ENCODE measurements at places on chromosomes 3 and 15.

DNA sequence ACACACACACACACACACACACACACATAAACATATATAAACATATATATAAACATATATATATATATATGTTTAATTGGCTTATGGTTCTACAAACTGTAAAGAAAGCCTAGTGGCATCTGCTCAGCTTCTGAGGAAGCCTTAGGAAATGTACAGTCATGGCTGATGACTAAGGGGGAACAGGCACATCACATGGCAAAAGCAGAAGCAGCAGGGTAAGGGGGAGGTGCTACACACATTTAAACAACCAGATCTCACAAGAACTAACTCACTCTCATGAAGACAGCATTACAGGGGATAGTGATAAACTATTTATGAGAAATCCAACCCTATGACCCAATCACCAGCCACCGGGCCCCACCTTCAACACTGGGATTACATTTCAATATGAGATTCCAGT, 922.9 kb downstream of the SI start:
- peak; percentile 3 for DNase-seq

- DNase-seq, result peak; percentile 99
These were observed 67.8 kb downstream of the BDH1 start for GRCh38 chr3:197487911-197488391.

GRCh38 chr3:180870008-180870699, 42.3 kb upstream of the FXR1 start:
- DNase-seq, result no peak

- DNase-seq, result no peak
These were observed 83.9 kb upstream of the MYO5C start for GRCh38 chr15:52379395-52380106.

- DNase-seq, result no peak
These were observed 15.7 kb downstream of the UQCC5 start for GRCh38 chr3:52552089-52552488.

GRCh38 chr3:161637559-161637958, 141.0 kb downstream of the OTOL1 start:
- no peak for DNase-seq

DNA sequence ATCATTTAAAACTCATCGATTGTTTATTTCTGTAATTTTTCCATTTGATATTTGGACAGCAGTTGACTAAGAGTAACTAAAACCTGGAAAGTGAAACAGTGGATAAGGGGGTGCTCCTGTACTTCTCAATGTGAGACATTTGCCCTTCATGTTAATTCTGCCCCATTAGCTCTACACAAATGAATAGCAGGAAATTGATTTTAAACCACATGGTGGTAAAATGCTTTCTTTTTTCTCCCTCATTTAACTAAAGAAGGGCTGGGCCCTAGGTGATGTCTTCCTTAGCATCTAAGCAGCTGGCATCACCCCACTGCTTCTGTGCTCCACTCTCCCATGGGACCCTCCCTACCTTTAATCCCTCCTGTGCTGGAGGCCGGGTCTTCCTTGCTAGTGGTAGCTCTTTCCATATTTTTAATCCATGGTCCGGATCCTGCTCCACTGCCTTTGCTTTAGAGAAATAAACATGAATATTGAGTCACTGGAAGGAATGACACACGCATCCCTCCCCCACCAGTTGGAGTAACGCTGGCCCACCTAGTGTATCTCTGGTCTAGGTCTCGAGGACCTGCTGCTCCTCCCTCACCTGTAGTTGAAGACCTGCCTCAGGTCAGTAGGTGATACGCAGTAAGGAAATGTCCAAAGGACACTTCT, 30.2 kb upstream of the LAMP3 start:
- DNase-seq, result peak; percentile 44

- DNase-seq, result peak; percentile 40
These were observed 46.8 kb downstream of the CHST2 start for GRCh38 chr3:143166376-143166775.

GRCh38 chr3:105515372-105515771, 148.7 kb downstream of the ALCAM start:
- no peak for DNase-seq

DNA sequence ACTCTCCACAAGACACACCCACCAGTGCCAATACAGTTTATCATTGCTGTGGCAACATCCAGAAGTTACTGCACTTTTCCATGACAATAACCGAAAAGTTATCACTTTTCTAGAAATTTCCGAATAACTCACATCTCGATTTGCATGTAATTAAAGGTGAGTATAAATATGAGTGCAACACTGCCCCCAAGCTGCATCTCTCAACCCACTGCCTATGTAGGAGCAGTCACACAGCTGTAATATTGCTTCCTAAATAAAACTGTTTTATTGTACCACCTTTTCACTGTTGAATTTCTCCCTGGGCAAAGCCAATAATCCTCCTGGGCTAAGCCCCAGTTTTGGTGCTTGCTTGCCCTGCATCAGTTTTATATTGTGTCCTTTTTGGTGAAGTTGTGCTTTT, 601.0 kb upstream of the EPHA6 start:
- no peak for DNase-seq

- no peak for DNase-seq
These were observed 151.3 kb downstream of the OR4M2 start for GRCh38 chr15:22231603-22232002.

DNA sequence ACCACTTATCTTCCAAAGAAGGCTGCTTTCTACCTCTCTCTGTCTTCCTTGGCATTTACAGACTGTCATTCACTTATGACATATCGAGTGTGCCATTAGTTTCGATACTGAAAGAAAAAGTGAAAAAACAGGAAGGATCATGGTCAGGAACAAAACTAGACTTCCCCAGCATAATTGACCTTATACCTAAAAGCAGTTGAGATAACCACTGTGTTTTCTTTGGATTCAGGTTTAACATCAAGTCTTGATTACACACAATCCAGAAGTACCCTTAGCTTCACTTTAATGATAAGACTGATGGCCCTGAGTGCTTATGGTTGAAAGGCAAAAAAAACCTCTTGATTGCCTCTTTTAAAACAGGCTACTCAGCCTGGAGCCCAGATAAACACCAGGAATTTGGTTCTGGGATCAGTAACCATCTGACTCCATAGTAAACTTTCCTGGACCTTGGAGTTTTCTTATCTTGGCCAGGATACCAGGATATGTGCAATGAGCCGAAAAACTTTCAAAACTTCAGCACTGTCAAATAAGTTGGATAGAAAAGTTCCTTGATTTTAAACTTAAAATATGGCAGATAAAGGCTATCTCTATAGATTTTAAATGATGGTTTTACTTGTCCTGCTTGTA, 5.0 kb upstream of the UACA start:
- no peak for DNase-seq

- peak; percentile 71 for DNase-seq
These were observed 64.9 kb downstream of the PLSCR2 start for GRCh38 chr3:146404436-146404835.

GRCh38 chr3:69144631-69145245, 22.3 kb upstream of the LMOD3 start:
- DNase-seq, result no peak

- peak; percentile 28 for DNase-seq
These were observed 235.2 kb downstream of the GREM1 start for GRCh38 chr15:32952901-32953532.

DNA sequence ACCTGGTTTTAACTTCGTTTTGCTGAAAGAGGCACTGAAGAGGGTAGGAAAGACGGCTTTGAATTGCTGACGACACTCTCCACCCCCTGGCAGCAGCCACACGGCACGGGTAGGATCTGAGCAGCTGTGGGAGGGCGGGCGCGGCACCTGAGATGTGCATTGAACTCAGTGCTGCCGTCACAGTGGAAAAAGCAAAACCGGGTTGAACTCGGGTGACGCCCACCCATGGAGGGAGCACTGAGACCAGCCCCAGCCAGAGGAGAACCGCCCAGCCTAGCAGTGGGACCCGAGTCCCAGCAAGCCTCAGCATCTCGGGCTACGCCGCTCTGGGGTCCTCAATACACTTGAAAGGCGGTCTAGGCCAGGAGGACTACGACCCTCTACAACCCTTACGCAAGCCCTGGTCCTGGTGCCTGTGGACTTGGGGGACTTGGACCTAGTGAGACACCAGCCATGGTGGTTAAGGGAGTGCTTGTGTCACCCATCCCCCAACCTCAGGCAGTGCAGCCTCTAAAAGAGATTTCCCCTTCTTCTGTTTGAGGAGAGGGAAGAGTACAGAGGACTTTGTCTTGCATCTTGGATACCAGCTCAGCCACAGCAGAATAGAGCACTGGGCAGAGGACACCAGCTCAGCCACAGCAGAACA, 50.0 kb upstream of the RPL35A start:
- no peak for DNase-seq
